ENCODE measurements at places on chromosomes 4 and X.

DNA sequence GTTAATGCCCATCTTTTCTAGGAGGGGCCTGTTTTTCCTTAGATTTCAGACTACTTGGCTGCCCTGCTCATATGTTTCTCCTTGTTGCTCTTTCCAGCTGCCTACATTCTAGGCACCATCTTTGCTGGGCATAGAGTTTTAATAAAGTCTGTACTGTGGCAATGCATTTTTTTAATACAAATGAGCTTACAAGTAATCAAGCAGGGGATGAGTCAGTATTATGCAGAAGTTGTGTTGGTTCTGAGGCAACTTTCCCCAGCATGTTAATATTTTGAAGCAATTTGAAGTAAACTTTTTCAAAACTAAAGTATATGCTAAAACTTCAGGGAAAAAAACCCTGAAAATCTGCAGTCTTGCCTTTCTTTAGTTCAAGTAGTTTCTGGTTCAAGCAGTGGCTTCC, 372.0 kb upstream of the GATB start:
- no peak for DNase-seq

GRCh38 chr4:129384974-129385373, 289.0 kb downstream of the C4orf33 start:
- DNase-seq: no peak

DNA sequence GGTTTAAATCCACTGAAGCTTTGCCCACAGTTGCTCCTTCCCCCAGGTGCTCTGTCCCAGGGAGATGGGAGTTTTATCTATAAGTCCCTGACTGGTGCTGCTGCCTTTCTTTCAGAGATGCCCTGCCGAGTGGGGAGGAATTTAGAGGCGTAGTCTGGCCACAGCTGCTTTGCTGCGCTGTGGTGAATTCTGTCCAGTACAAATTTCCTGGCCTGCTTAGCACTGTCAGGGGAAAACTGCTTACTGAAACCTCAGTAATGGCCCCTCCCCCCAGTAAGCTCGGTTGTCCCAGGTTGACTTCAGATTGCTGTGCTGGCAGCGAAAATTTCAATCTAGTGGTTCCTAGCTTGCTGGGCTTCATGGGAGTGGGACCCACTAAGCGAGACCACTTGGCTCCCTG, 40.1 kb downstream of the UGT2B17 start:
- no peak for DNase-seq

DNA sequence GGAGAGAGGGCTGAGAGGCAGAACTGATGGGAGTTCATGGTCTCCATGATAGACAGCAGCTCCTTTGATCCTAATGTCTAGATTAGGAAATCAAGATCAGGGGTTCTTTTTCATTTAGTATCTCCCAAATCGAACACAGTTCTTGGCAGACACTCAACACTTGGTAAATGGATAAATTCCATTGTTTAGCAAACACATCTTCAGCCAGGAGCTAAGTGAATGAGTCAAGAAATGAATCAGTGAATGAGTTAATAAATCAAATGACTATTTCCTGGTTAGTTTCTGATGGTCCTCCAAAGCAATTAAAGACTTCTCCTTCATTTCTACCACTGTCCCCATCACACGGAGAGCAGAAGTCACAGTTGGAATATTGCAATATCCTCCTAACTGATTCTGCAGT, 120.0 kb upstream of the SHISA3 start:
- DNase-seq: no peak

DNA sequence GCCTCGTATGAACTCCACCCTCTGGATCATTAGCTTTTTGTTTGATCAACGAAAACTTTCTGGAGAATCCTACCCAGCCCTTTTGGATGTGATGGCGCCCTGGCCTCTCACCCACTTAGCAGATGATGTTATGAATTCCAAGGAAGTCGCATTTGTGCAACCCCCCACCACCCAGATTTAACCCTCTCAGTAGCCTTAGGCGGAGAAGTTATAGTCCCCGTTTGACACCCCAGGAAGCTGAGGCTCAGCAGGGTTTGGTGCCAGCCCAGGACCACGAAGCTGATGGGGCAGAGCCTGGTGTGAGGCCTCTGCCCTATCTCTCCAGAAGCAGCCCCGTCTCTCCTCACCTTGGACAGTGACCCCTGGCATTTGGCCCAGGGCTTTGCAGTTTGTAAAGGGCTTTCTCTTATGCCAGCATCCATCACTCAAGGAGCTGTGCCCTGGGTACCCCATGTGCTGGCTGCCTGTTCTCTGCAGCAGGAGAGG, 1.0 kb downstream of the WFS1 start:
- no peak for DNase-seq

- DNase-seq: no peak
These were observed 5.9 kb upstream of the XPNPEP2 start for GRCh38 chrX:129732857-129733256.

DNA sequence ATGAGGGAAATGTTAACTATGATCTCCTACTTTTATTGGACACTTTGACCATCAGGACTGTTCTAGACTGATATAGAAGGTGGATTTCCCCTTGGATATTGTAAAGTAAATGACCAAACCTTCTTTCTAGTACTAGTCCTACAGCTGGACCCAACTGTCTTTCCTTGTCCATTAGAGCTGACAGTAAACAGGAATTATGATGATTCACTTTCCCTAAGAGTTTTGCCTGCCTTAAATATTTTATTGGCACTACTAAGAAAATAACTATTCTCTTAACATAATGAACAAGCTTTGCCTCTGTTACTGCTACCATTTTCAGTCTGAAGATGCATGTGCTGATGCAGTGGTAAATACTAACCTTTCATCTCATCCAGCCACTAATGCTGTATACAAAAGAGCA, 915.4 kb downstream of the CENPC start:
- DNase-seq: no peak

- no peak for DNase-seq
These were observed 119.2 kb downstream of the TLL1 start for GRCh38 chr4:165992283-165992682.

DNA sequence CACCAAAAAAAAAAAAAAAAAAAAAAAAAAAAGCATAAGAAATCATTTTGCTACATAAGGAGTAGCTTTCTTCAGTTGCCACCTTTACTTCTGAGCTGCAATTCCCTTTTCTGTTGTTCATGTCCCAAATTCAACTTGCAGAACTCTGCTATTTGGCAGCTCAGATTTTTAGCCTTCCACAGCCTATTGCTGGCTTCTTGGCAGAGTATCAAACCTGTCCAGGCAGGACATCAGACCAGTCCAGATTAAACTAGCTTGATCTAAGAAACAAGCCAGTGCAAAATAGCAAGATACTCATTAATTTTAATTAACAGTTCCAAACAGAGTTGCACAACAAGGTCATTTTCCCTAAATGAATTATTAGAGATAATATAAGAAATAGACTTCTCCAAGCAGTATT, 123.6 kb upstream of the NR3C2 start:
- DNase-seq: no peak

GRCh38 chr4:101315041-101315440, 32.3 kb downstream of the PPP3CA start:
- DNase-seq: no peak

GRCh38 chrX:46811121-46811520, 25.7 kb upstream of the RP2 start:
- no peak for DNase-seq

DNA sequence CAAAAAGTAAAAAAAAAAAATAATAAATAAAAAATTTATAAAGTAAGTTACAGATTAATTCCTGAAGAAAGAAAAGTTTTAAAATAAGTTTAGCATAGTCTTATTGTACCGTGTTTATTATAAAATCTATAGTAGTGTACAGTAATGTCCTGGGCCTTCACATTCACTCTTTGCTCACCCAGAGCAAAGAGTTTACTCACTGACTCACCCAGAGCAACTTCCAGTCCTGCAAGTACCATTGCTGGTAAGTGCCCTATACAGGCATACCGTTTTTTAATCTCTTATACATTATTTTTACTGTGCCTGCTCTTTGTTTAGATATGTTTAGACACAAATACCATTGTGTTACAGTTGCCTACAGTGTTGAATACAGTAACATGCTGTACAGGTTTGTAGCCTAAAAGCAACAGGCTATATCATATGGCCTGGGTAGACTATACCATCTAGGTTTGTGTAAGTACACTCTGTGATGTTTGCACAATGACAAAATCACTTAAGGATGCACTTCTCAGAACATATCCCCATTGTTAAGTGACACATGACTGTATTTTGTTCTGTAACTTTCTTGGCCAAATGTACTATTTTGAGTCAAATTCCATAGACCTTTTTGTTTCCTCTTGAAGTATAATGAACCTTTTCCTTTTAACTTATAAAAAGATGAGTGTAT, 199.0 kb upstream of the NUDT6 start:
- DNase-seq: no peak

DNA sequence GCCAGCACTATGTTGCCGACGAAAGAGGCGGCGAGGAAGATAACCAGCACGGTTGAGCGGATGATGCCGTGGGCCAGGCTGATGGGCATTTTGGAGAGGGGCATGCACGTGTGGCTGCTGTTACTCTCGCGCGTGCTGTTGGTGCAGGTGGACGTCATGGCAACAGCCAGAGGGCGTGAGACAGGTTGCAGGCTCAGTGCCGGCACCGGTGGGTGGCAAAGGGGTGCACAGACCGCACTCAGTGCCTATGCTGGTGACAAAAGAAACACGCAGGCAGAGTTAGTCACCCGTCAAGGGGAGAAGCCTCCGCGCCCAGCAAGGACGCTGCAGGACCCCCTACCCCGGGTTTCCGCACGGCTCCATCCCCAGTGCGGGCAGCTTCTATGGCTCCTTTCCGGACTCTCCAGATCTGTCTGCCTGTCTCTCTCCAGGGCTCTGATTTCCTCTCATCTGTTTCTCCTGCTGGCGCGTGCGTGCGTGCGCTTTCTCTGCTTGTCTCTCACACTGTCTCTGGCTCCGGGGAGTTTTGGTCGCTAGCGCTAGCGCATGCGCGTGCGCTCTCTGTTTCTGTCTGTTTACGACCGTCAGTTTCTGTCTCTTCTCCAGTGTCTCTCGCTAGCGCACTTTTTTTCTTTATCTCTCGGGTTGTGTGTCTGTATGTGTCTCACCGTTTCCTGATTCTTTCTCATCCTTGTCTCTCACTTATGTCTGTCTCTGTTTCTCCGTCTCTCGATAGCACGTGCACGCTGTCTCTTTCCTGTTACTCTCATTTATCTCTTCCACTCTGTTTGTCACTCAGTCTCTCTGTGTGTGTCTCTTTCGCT, 2.1 kb downstream of the GPR101 start:
- no peak for DNase-seq

GRCh38 chr4:16765546-16765945, 132.9 kb downstream of the LDB2 start:
- DNase-seq: no peak

DNA sequence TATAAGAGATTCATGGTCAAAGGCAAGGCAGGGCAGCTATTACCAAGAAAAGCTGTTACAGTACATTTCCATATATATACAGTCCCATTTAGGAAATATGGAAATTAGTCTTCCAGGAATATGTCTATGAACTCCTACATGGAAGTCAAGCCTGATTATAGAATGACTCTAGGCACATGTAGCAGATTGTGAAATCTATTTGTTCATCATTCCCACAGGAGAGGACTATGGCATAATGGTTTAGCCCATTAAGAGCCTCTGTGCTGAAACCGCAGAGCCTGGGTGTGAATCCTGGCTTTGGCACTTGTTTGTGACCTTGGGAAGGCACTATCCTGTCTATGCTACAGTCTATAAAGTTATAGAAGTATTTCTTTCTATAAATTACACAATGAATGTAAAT, 764.8 kb downstream of the RAPGEF2 start:
- no peak for DNase-seq

DNA sequence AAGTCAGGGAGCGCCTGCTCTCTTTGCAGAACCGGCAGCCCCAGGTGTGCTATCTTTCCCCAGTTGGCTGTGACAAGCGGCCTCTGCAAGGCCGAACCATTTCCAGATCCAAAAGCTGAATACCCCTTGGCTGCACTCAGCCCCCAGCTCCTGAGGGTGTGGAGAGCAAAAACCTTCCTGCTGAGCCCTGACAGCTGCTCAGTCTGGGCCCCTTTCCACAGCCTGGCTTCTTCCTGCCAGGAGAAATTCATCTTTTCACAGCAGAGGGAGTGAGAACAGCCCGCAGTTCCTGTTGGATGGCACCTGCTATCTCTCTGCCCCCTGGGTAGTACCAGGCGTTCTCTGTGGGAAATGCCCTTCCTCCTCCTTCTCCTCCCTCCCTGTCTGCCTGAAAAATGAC, 78.4 kb downstream of the DRD5 start:
- DNase-seq: no peak

- no peak for DNase-seq
These were observed 204.9 kb downstream of the AASDH start for GRCh38 chr4:56182356-56182755.

DNA sequence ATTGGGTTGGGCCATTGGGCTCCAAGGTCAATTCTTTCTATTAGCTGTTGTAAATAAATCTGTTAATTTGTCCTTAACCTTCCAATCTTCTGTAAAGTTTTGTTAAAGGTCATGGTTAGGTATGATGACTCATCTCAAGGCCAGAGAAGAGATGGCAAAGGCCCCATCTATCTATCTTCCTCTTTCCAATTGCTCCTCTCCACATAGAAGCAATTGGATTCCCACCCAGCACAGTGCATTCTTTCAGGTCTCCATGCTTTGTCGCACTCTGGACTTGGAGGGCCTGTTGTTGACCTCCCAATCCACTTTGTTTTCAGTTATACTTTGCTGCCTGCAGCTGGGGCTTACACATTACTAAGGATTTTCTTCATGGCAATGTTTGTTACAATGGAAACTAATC, 118.5 kb downstream of the MFAP3L start:
- no peak for DNase-seq

DNA sequence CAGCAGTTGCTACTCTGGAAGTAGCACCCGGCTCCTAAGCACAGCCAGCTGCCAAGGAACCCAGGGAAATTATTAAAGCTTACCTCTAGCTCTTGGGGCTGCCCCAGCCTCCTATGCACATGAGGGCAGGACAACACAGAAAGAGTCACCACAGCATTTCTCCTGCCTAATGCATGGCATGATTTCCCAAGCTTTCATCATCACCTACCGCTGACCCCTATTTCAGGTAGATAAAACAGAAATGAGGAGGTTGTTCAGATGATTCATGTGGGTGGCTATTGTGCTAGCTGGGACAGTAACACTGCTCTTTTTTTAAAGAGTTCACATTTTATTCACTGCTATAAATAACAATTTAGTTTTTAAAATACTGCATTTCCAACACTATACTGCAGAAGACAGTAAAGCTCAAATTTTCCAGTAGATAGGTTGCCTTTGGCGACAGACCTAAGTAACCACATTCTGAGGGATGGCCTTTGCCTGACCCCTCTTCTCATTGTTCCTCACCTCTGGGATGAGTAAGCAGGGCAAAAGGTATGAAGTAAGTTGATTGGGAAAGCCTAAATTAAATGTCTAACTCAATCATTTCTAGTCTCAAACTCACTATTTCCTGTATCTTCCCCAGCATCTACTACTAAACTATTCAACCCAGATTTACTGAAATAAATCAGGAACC, 16.7 kb downstream of the CASK start:
- no peak for DNase-seq

- no peak for DNase-seq
These were observed 49.2 kb upstream of the ELOVL6 start for GRCh38 chr4:110247591-110247990.

GRCh38 chr4:146040623-146041022, 102.0 kb upstream of the ZNF827 start:
- no peak for DNase-seq
